GM10248 (cell line): ENCODE measurements at places on chromosomes 13 and 19.
A peak's percentile ranks its signal among the peaks of the same experiment; 100 is the strongest.

DNA sequence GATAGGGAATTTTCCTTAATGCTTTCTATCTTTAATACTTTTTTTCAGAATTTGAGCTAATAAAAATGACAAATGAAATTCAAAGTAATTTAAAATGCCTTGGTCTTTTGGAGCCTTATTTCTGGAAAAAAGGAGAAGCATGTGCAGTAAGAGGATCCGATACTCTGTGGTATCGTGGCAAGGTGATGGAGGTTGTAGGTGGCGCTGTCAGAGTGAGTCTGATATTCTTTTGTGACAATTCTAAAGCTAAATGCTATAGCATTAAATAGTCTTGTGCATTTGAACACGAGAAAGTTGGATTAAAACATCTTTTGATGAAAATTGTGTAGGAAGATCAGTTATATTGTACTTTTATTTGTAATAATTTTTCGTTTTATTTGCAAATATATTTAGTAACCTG is 95.0 kb downstream of the RNF17 start:
- no peak for DNase-seq

GRCh38 chr13:103255587-103256301 is 189.5 kb upstream of the SLC10A2 start:
- DNase-seq = no peak

GRCh38 chr19:8569066-8569771 is 8.0 kb downstream of the MYO1F start:
- peak; percentile 86 for DNase-seq

- no peak for DNase-seq
Measured at GRCh38 chr19:45056831-45057230, 18.0 kb downstream of the CLASRP start.

DNA sequence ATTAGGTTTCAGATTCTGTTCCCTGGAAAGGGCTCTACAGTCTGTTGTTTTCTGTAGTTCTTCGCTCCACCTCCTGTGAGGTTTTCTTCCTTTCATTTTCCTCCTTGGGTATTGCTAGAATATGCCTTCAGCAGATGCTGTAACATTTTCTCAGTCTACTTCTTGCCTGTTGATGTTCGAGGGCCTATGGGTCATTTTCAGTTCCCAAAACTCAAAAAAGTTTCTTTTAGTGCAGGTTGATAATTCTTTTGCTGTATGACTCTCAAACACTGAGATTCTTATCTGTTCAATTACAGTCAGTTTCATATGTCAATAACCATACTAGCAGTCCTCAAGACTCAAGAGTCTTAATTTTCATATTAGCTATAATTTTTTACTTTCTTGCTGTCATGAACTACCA is 268.3 kb downstream of the RFC3 start:
- peak; percentile 10 for DNase-seq

DNA sequence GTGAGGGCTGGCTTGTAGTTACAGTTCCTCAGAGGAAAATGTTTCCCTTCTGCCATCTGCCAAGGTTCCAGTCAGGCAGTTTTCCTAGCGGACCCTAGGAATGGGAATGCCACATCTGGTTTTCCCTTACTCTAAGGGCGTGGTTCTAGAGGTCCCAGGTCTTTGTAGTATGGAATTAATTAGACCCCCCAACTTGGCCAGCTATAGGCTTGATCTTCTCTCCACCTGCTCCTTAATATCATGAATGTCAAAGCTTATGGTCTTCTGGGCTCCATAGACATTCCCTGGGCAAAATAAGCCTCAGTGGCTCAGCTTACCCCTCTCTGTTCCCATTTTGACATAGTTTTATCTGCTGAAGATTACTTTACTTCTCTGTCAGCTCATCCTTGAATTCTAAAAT is 70.0 kb downstream of the ZNF568 start:
- no peak for DNase-seq

GRCh38 chr19:1279782-1280341 is 4.5 kb downstream of the FAM174C start:
- peak; percentile 87 for DNase-seq

- no peak for DNase-seq
Measured at GRCh38 chr13:51557875-51558612, 26.2 kb upstream of the WDFY2 start.

DNA sequence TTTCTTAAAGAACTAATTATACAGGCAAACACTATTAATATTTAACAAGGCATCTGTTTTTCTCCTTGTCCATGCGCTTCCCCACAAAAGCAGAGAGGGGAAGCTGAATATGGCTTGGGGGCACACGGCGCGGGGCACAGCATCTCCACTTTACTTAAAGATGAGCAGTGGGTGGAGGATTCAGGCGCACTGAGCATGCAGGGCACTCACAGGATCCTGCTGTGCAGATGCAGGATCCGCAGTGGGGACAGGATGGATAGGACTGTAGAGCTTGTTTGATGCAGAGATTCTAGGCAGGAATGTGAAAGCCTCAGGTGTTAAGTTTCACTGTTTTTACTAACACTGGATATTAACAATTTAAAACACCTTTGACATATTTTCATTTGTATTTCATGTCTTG is 43.3 kb downstream of the ATP11A start:
- DNase-seq = no peak

DNA sequence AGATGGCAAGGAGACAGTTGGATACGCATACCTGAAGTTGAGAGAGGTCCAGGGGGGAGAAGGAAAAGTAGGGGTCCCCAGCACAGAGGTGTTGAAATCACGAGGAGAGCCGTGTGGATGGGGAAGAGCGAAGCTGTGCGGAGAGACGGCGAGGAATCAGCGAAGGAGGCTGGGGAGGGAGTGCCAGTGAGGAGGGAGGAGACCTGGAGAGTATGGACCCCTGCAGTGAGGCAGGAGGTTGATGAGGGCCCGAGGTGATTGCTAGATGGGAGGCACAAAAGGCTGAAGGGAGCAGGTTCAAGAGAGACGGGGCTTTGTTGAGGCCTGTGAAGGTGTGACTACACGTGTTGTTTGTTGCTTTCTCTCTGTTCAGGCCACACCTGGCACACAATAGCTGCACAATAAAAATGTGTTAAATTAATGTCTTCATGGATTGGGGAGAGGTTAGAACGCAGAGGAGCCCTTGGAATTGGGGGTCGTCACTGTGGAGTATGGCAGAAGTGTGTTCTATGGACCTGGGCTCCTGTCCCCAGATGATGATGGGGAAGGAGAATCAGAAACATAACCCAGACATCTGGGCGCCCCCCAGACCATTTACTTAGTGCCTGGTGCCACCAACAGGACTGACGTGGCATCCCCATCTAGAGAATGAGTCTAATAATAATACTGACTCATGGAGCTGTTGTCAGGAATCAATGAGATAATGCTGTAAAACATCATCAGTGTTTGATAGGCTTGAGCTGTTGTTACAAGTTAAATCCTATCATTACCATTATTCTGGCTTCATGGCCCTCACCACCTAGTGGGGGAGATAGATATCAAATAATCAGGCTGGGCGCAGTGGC is 137.5 kb downstream of the SIPA1L3 start:
- no peak for DNase-seq

DNA sequence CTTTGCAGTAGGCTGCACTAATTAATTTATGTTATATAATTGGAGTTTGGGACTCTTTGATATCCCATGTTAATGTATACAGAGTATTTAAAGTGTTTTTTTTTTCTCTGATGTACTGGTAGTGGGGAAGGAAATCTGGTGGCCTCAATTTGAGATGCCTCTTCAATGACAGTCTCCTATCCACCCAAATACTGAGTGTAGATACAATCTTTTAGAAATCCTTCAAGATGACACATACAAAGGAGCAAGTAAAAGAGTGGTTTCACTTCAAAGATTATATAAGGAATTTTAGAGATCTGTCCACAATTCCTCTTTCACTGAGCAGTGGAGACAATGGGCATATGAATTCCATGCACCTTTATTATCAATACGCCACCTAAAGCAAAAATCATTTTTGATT is 15.1 kb downstream of the NALCN start:
- no peak for DNase-seq

DNA sequence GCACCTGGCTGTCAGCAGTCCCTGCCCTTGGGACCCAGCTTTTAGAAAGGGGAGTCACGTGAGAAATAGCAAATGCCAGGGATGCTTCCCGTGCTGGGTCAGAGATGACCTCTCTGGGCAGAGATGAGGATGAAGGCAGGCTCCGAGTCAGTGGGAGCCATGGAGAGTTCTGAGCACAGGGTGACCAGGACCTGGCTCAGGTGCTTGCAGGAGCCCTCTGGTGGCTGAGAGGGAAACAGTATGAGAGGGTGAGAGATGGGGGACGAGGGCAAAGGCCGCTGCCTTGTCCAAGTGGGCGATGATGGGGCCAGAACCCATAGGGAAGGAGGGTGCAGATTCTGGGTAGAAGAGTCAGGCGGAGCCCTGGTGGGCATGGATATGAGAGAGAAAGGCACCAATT is 15.8 kb downstream of the TMED1 start:
- DNase-seq = no peak

DNA sequence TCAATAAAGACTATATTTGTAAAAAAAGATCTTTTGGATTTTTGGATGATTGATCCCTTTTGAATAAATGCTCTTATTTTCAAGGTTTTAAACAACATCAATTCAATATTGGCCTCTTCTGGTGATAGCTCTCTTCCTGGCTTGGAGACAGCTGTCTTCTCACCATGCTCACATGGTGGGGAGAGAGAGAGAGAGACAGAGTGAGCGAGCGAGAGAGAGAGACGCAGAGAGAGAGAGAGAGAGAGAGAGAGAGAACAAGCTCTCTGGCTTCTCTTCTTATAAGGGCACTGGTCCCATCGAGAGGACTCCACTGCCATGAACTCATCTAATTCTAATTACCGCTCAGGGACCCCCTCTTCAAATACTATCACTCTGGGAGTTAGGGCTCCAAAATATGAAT is 32.1 kb upstream of the FARP1 start:
- DNase-seq = no peak

GRCh38 chr19:17079710-17080439 is 4.3 kb downstream of the MYO9B start:
- DNase-seq = peak; percentile 70

GRCh38 chr13:106348075-106348840 is 187.2 kb downstream of the EFNB2 start:
- DNase-seq = no peak

DNA sequence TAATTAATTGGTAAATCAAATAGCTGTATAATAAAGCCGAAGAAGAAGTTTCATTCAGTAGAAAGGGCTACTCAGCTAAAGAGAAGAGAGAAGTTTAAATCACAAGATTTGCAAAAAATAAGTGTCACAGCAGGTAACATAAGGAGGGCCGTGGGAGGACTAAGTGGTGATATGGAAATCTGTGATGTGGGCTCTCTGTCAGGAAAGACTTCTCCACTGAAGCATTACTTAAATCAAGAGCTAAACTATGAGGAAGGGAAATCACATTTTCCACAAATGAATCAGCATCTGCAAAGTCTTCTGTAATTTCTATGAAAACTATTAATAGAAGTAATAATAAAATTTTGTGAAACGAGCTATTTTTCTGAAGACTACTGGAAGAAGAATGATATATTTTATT is 153.8 kb downstream of the PCDH9 start:
- DNase-seq = no peak

- DNase-seq = peak; percentile 56
Measured at GRCh38 chr19:30669329-30670010, 297.3 kb downstream of the ZNF536 start.

GRCh38 chr13:39407786-39408185 is 195.2 kb downstream of the LHFPL6 start:
- DNase-seq = no peak

DNA sequence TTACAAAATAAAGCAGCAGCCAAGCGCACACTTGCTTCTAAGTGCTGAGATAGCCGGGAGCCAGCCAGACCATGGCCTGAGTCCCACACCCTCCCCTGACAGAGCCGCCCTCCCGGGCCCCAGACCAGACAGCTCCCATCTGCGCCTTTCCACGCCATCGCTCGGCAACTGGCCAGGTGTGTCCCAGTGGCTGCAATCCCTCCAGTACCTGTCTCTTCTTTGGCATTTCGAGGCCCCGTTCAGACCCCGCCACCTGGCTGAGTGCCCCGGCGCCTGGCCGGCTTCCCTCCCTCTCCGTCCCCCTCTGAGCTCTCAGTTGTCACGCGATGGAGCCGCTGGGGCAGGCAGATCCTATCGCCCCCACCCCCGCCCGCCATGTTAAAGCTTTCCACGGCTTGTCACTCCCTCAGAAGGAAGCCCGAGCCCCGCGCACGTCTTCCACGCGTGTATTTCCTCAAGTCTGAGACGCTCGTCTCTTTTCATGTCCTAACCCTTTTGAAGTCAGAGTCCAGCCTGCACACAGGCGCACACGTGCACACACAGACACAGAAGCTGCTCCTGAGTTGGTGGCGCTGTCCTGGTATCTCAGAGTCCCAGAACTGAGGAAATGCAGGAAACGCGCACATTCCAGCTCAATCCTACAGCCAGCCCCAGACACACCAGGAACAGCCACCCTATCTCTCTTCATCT is 7.9 kb downstream of the MLLT1 start:
- DNase-seq = no peak

DNA sequence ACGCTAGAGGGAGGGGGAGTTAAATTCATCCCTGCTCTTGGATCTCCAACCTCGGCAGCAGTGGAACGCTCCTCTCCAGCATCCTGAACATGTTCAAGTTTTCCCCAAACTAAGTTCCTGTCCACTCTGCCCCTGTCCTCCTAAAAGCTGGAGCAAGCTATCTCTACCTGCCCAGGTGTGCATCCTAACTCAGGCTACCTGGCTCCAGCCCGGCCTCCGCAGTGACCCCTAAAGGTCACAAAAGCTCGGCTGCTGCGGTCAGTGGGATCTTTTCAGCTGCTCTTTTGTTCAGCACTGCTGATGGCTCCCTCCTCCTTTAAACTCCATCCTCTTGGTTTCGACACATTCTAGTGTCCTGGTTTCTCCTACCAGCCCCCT is 1.4 kb downstream of the DCUN1D2 start:
- DNase-seq = no peak

DNA sequence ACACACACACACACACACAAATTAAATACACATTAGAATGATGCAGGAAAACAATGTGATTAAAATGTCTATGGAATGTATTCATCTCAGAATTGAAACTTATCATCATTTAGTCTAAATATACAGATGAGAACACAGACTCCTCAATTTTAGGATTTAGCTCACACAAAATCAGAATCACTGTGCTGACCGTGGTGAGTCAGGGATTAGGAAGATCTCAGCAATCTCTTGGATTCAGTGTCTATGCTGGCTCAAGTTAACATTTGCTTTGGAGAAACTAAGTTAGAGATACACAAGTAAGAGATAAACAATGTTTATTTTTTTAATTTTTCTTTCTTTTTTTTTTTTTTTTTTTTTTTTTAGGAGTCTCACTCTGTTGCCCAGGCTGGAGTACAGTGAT is 323.6 kb downstream of the KLF12 start:
- no peak for DNase-seq

DNA sequence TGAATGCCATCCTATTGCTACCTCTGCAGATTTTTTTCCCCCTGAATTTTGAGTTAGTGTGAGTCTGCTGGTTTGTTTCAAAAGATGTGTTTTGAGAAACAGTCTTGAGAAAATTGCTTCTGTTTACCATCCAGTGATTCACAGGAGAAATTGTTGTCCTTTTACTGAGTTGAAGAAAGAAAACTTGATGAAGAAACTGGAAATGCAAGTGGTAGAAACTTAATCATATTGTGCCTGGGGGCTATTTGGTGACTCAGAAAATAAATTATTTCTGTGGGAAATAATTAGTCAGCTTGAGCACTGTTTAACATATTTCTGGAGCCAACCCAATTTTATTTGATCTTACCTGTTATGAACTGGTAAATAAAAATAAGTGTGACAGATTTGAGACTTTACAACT is 35.4 kb downstream of the PAN3 start:
- no peak for DNase-seq

GRCh38 chr19:6095760-6096159 is 14.5 kb downstream of the RFX2 start:
- no peak for DNase-seq

GRCh38 chr19:17347361-17347760 is 10.0 kb downstream of the GTPBP3 start:
- DNase-seq = no peak
